ENCODE measurements at places on chromosomes 5 and 9.

GRCh38 chr9:35852267-35852815, 17.9 kb downstream of the OR13J1 start:
- DNase-seq, result no peak

DNA sequence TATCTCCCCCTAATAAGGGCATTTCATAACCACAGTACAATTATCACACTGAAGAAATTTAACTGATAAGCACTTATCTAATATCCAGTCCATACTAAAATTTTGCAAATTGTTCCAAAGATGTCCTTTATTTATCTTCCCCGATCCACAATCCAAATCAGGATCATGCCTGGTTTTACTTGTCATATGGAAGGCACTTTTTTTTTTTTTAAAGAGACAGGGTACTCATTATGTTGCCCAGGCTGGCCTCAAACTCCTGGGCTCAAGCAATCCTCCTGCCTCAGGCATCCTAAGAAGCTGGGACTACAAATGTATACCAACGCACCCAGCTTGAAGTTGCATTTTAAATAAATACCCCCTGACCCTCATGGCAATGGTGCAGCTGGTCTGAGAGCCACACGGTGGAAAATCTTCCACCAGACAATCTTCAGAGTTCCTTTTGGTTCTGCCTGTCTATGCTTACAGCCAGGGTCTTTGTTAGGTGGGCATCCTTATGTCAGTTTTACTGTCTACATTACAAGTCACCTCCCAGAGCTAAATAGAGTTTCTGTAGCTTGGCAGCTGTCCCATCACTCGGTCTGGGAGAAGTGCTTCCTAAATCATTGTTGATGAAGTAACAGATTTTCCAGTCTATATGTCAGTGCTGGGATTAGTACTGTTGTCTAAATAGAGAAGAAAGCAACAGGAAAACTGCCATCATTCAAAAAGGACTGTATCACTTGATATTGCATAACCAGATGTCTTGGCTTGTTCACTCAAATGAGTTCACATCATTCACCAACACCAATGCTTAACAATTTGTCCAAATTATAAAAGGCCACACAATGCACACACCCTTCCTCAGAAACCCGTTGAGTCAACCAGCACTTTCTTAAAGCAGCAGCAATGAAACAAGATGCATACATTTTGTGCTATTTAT, 26.4 kb downstream of the PTPN3 start:
- DNase-seq, result no peak

DNA sequence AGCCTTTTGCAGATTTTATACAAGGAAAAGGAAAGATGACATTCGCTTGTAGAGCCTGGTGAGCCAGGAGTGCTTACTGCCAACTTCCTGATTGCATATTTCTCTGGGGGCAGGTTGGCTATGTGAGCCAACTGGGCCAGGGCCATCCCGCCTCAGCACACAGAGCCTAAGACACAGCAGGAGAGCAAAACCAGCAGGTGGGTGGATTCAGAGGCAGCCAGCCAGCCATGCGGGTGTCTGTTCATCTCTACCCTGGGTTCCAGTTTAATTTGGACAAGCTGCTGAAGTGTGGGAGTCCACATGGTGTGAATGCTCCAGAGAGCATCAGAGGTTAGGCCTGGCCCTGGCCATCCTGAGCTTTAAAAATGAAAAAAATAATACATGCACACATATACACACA, 291.4 kb downstream of the ARHGEF28 start:
- DNase-seq, result no peak

DNA sequence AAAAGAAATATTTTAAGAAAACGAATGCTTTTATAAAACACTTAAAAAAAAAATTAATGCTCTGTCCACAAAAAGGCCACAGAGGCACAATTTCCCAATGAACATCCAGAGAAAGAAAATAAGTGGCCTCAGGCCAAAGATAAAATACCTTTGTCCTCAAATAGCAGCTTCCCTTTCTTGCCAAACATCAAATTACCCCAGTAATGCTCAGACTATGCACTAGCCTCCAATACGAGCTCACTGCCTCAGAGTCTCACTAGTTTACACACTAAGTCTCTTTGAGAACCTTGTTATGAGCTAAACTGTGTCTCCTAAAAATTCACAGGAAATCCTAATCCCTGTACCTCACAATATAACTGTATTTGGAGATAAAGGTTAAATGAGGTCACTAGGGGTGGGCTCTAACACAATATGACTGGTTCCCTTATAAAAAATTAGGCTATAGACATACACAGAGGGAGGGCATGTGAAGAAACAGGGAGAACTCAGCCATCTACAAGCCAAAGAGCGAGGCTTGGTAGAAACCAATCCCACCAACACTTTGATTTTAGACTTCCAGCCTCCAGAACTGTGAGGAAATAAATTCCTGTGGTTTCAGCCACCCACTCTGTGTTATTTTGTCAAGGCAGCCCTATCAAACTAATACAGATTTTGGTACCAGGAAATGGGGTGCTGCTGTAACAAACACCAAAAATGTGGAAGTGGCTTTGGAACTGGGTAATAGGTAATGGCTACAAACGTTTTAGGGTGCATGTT, 4.4 kb downstream of the MPDZ start:
- no peak for DNase-seq

- no peak for DNase-seq
These were observed 5.0 kb upstream of the SLC34A1 start for GRCh38 chr5:177378884-177379883.

DNA sequence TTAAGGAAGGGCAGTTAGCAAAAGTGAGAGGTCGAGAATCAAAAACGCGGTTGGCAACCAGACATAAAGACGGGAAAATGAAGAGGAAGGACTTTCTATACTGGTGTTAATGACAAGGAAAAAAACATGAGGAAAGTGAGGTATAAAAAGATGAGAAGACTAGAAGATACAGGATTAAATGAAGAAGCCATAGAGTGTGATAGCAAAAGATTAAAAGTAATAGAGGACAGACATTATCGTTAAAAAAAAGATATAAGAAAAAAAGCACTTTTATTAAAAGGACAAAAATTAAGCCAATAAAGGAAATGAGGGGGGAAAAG, 1.7 kb upstream of the SSBP2 start:
- no peak for DNase-seq

DNA sequence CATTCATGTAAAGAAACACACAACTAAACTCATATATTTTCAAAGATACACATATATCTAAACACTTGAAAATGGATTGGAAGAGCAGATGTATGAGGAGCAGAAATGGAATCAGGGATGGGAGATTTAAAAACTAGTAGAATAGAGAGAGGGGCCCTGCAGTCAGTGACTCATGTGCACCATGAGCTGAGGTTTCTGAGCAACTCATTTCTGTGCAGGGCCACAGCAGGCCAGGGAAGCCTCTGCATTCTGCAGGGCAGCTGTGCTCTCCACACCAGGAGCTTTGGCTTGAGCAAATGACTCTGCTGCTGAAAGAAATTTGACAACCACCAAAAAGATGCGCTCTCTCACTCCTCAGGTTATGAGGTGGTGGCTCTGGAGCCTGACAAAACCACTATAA, 27.1 kb downstream of the LHX6 start:
- no peak for DNase-seq

All from D721Med (cell line).